GM13977 (cell line): ENCODE measurements at places on chromosomes 1 and 21.

- peak; percentile 10 for DNase-seq
These were observed 48.1 kb downstream of the MAP3K21 start for GRCh38 chr1:233375653-233376052.

DNA sequence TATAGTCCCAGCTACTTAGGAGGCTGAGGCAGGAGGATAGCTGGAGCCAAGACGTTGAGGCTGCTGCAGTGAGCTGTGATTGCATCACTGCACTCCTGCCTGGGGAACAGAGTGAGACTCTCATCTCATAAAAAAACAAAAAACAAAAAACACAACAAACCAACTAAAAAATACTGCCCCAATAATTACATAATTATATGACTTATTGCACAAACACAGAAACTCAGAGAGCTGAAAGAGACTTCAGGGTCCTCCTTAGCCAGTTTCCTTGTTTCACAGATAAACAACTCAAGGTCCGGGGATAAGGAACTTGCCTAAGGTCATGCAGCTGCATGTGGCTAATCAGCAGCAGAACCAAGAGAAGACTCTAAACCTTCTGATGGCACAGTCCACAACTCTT is 11.9 kb downstream of the EXTL2 start:
- no peak for DNase-seq

- no peak for DNase-seq
These were observed 5.9 kb downstream of the KIAA2013 start for GRCh38 chr1:11920239-11920903.

DNA sequence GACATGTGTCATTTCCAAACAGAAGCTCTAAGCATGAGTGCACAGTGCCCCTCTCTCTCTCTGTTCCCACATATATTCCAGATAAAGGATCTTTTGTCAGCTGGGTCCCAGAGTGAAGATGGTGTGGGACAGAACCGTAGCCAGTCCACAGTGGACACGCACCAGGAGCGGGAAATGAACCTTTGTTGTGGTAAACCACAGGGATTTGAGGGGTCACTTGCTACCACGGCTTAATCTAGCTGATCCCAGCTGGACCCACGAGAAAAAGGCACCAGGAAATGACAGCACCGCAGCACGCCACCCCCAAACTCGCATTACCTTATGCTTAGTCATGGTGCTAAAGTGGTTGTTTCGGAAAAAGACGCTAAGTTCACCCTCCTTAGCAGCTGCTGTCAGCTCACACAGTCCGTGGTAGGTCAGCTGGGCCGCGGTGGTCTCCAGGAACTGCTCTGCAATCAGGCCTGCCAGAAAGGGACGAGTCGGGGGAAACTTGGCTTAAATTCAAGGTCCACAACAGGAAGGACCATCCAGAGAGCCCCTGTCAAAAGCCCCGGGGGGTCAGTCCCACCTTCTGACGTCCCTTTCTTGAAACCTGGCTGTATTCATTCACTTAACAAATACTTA is 7.5 kb downstream of the MINDY1 start:
- no peak for DNase-seq

DNA sequence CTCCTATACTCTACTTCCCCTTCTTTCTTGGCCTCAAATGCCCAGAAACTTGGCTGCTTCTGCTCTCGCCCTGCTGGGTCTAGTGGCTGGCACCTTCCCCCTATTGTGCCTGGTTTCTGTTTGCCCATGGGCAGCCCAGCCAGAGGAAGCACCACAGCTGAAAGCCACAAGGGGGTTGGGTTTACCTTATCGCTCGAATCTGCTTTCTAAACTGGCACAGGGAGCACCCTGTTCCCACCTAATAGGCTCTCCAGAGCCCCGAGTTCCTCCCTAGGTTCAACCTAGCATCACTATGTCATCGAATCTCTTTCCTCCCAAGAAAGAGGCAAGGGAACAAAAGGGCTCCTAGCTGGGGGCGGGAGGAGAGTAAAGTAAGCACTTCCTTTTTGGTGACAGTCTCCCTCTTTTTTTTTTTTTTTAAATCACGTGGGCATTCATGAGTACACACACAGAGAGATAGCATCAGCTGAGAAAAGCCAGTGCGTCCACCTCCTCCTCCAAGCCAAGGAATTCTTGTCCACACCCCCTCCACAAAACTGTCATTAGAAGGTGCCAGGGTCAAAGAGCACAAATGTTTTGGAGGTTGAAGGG is 72.8 kb downstream of the PLEKHA6 start:
- DNase-seq = no peak
